ENCODE measurements at places on chromosomes 11 and 22.

DNA sequence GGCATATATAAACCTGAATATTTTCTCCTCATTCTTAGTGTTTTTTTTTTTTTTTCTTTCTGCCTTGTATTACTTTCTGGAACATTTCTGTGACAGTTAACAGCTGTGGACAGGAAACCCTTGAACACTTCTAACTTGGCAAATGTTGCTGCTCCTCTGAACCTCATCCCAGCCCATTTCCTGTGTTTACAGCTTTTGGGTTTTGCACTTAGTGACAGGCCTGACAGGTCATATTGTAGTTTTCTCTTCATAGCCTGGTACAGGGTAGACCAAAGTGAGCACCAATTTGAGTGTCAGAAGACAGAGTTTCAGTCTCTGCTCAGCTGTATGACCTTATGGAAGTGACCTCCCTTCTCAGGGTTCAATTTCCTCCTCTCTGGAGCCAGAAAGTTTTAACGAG is 91.6 kb downstream of the STIM1 start:
- DNase-seq: peak; percentile 62

- DNase-seq: no peak
Observed at GRCh38 chr22:44382116-44383038, 69.6 kb upstream of the SHISAL1 start.

GRCh38 chr11:73325036-73325981 is 17.2 kb downstream of the ARHGEF17 start:
- no peak for DNase-seq

DNA sequence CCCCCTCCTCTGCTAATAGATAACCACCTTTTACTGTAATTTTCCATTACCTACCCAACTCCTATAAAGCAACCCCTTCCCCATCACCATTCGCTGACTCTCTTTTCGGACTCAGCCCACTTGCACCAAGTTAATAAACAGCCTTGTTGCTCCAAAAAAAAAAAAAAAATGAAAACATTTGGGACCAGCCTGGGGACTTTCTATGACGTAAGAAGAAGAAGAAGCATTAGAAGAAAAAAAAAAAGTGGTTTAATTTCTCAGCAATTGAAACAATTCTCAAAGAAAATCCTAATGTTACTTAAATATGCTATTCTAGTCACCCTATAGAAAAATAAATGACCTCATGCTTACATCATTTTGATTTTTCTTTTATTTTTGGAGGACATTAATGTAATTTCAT is 301.5 kb upstream of the ANO3 start:
- DNase-seq: no peak

- DNase-seq: no peak
Observed at GRCh38 chr11:44595964-44596381, 30.5 kb downstream of the CD82 start.

- no peak for DNase-seq
Observed at GRCh38 chr22:46433318-46433717, 97.8 kb downstream of the TRMU start.

- DNase-seq: no peak
Observed at GRCh38 chr11:45576461-45577215, 88.8 kb downstream of the CHST1 start.

DNA sequence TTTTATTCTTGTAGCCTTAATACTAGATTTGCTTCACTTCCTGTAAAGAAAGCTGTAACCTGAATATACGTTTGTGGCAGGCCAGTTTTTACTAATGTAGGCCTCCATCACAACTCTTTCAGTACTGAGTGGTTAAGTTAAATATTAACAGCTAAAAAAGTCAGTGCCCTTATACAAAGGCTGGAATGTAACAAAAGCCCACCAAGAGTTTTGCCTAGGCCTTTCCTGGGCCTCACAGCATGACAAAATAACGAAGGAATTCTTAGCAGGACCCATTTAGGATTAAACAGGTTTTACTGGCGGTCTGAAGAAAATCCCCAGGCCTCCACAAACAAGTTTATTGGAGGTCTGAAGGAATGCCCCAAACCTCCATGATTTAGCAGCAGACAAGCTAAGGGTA is 43.7 kb downstream of the PIWIL3 start:
- no peak for DNase-seq

Measured in KG1 (cell line).